ENCODE measurements at places on chromosomes 5 and 9.

DNA sequence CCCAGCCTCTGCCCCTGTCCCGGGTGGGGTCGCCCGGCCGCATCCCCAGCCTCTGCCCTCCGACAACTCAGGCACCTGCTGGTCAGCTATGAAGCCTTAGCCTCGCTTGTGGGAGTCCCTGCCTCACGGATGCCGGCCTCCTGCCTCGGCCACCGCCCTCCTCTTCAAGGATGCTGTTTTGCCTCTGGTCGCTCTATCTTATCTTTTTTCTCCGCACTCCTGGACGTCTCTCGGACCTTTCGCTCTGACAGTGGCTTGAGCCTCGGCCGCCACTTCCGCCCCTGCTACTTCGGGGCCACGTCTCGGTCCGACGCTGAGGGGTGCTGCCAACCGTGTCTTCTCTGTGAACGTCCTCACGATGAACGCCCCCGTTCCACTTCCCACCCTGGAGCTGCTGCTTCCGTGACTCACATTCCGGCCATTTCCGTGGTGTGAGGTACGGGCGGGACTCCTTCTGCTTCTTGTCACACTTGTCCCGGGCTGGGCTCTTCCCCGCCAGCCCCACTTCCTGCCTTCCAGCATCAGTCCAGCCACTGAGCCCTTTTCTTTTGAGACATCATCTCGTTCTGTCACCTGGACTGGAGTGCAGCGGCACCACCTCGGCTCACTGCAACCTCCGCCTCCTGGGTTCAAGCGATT, 26.3 kb downstream of the SLC9A3 start:
- DNase-seq: no peak

DNA sequence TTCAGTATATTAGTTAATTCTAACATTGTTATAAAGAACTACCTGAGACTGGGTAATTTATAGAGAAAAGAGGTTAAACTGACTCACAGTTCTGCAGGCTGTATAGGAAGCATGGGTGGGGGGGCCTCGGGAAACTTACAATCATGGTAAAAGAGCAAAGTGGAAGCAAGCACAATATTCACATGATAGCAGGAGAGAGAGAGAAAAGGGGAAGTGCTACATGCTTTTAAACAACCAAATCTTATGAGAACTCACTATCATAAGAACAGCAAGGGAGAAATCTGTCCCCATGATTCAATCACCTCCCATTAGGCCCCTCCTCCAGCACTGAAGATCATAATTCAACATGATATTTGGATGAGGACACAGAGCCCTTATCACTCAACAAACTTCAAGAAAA, 324.9 kb downstream of the ZNF608 start:
- no peak for DNase-seq

DNA sequence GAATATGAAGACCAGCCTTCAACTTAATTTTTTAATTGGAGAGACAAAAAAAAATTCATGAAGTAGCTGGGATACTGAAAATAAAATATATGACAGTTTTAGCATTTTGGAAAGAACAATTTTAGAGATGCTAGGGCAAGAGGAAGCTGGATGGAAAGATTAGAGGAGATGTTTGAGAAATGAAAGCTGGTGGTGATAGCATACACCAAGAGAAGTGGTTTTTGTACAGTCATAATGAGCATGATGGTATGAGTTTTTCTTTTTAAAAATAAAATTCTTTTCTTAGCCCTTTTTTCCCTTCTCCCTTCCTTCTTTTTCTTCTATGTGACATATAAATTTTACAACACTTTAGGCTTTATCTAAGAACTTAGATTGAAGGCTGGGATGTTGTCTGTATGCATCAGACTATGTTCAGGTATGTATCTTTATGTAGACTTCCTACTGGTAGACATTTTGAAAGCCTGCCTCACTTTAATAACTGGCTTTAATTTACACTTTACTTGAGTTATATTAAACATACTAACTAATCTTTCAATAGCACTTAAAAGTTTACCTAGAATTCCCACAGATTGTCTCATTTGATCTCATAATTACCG, 522.5 kb downstream of the TLE4 start:
- DNase-seq: no peak

GRCh38 chr5:82355496-82355895, 77.3 kb upstream of the RPS23 start:
- no peak for DNase-seq

DNA sequence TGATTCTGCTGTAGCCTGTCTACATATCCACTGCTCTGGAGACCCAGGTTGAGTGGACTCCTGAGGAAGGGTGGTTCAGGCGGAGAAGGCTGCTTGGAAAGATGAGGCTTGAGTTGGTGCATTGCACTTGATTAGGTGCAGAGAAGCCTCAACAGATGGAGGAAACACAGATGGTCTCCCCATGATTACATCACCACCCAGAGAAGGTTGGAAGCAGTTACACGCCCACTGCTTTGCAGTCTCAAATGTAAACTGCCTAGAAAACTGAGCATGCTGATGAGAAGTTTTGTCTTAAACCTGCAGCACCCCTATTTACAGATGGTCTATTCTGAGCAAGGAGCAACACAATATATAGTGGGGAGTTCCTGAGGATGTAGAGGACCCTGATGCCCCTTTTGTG, 266.6 kb downstream of the PIK3R1 start:
- no peak for DNase-seq

- no peak for DNase-seq
Observed at GRCh38 chr5:24693609-24694008, 48.8 kb upstream of the CDH10 start.

DNA sequence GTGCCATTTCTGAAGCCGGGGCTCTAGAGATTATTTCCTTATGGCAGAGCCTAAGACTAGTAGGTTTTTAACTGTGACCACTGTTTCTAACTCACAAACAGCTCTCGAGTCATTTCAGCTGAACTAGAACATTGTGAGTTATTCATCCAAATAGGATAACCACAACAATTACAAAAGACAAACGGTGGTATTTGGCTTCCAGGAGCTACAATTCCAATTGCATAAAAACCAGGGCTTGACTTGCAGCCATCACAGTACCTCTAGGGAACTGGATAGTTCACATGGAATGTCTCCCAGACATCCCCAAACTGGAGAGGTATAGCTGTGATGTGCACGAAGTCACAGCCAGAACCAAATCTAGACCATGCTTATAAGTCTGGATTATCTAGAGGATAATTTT, 224.8 kb downstream of the FAM114A2 start:
- no peak for DNase-seq

- DNase-seq: no peak
Observed at GRCh38 chr5:138911441-138911840, 36.3 kb upstream of the LRRTM2 start.

DNA sequence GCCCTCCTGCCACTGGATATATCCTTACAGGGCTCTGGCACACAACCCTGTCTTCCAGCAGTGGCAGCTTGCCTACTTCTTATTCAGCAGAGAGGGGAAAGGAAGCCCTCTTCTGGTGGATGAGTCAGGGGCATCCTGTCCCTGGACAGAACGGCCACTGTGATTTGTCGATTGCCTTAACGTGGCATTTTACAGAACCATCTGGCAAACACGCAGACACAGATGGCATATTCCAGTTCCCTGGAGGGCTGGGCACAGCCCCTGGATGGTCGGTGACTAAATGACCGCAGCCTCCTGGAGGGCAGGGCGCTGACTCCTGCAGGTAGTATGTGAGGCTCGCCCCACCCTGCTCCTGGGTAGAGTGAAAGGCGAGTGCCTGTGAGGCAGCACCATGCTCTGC, 62.1 kb downstream of the DCP2 start:
- DNase-seq: no peak

GRCh38 chr5:95022967-95023695, 261.8 kb downstream of the MCTP1 start:
- DNase-seq: no peak

DNA sequence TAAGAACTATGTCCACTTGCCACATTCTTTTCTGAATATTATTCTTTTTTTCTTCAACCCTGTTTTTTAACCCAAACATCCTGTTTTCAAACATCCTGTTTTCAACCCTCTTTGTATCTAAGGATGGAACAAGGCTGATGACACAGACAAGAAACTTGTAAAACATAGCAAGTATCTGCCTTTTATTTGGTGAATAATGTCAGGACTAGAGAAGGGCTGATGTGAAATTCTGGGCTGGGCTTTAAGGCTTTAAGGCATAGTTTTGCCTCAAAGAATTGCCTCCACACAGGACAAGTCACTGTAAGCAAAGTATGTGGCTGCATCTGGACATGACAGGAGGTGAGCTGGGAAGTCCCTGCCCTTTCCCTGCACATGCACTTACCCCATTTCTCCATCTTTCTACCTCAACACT, 42.5 kb upstream of the RIC1 start:
- peak; percentile 10 for DNase-seq

DNA sequence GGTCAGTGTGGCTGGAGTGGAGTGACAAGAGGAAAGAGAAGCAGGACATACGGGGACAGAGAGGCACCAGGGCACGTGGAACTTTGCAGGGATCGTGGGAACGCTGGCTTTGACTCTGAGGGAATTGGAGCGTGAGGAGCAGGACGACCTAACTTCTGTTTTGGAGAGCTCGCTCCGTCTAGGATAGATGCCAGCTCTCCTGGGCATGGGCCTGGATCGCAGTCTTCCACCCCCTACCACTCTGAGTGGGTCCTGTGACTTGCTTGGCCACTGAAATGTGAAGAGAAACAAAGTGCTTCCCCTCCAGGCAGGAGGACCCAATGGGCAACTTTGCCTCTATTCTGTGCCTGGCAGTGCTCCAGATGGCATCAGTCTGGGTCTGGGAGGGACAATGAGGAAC, 8.7 kb upstream of the SH3PXD2B start:
- no peak for DNase-seq

GRCh38 chr9:27276193-27277030, 20.5 kb downstream of the EQTN start:
- peak; percentile 47 for DNase-seq

GRCh38 chr9:107142896-107143603, 140.0 kb upstream of the RAD23B start:
- DNase-seq: no peak

DNA sequence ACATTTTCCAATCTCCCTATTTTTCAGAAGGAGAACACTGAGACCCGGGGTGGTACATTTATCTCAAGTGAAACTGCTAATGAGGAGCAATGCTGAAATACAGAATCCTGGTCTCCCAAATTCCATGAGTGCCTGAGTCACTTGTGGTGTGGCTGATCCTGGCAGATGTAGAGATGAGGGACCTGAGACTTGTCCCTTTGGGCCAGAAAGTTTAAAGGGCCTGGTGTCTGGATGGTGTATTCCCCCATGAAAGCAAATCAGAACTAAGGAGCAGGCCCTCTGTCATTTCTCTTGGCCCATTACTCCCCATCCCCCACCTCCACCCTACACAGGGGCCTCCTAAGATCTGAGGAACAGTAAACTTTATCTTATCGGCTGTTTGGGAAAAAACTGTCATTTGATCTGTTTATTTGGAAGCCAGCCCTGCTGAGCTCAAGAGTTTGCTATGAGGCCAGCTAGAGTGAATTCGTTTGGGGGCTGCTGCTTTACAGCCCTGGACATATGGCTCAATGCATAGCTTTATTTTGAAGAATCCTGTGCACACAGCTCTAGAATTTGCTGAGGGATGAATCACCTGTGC, 140.3 kb downstream of the LHFPL2 start:
- peak; percentile 48 for DNase-seq

GRCh38 chr9:38318759-38319495, 73.6 kb upstream of the ALDH1B1 start:
- DNase-seq: no peak

DNA sequence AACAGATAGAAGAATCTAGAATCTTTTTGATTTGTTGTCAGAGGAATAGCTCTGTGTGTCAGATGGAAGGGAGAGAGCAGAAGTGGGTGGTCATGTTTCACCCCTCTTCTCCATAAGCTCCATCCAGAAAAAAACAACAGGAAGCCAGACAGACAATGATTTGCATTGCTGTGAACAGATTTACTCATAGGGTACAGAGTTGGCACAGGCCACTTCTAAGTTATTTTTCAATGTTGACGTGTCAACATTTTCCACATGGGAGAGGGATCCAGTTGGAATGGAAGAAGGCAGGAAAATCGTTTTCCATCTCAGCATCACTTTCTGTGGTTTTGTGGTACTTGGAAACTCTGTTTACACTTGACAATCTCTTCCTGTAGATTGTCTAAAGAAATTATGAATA, 86.7 kb downstream of the INSYN2B start:
- DNase-seq: no peak

- no peak for DNase-seq
Observed at GRCh38 chr5:134103397-134103796, 11.1 kb upstream of the TCF7 start.

DNA sequence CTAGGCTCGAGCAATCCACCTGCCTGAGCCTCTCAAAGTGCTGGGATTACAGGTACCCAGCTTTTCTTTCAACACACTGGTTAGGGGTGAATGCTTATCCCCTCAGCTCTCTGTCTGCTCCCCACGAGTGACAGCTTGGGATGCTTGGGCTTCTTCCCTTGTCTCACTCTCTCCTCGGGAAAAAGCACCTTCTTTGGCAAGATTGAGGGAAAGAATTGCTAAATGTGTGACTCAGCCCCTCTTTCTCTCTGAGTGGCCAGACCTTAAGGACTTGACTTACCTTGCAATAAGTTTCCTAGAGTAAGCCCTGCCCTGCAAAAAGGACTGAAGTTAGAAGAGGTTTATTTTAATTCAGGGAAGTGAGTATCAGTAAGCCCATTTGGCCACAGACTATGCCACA, 68.1 kb upstream of the ERBIN start:
- peak; percentile 11 for DNase-seq

DNA sequence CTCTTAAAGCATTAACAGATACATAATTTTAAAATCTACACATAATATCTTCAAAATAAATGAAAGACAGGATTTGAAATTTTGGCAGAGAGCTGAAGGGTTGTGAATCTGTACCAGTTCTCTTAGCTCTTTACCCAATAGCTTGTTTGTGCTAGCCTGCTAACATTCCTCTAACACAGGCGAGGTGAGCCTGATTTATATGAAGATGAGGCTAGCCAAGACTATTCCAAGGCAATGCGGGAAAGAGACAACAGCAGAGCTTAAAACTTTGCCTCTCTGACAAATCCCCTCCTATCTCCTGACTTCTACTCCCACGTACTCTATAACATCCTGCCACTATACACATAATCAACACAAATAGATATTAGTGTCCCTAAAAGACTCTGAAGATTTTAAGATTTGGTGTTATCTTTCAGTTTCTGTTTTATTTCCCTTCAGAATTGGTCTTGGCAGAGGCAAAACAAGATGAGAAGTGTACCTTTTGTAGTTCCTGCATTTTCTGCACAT, 745.6 kb upstream of the ZNF608 start:
- no peak for DNase-seq

GRCh38 chr5:172868924-172869591, 35.0 kb downstream of the ERGIC1 start:
- DNase-seq: peak; percentile 74

DNA sequence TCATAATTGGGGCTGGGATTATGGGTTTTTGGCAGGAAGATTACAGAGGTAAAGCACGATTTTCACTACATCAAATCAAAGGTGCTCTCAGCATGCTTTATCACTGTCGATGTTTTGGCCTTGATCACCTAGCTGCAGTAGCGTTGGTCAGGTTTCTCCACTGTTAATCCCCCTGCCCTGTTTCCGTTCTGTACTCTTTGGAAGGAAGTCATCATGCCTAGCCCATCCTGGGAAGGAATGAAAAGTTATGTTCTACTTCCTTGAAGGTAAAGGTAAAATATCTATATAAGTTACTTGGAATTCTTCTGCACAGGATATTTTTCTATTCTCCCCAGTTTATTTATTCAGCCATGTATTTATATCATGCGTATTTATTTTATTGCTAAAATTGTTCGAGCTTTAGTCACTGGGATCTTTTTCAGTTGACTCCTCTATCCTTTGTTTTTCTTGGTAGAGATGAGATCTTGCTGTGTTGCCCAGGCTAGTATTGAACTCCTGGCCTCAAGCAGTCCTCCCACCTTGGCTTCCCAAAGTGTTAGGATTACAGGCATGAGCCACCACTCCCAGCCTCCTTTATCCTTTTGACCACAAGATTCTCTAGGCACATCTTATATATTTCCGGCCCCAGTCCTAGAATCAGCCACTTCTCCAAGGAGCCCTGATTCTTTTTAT, 25.3 kb downstream of the FAF2 start:
- DNase-seq: no peak
